NCI-H2227 treated with DMSO at 0.1 percent for 48 hours (cell line): ENCODE measurements at places on chromosomes 2 and 18.

DNA sequence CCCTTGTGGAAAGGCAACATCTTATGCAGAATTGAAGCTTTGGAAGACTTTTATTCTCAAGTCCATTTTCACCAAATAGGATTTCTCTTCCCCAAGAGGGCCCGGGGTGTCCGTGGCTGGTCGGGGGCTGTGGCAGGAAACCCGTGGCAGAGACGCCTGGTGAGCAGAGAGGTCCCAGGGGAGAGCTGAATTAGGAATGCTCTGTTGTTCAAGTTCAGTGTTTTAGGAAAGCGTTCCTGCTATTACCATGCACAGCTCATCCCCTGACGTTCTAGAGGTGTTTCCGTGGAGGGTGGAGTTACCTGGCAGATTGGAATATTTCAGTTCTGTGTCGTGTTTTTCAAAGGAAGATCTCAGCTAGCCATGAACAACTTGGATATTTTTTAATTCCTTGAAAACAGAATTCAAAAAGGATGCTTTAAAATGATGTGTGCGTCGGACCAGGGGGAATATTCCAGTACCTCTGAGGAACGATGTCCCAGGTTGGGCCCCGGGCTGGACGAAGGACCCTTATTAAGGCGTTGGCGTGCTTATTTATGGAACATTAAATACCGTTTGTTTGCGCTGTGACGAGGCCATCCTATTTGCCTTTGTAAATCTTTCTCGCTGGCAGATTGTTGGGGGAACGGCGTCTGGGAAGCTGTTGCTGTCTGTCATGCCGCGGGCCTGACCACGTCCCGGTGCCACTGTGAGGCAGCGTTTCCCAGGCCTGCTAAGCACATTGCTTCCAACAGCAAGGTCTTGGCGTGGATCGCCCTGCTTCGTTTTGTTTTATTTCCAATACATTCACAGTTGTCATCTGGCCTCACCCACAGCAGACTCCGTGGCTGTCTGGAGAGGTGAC is 8.2 kb downstream of the NFATC1 start:
- DNase-seq = no peak

DNA sequence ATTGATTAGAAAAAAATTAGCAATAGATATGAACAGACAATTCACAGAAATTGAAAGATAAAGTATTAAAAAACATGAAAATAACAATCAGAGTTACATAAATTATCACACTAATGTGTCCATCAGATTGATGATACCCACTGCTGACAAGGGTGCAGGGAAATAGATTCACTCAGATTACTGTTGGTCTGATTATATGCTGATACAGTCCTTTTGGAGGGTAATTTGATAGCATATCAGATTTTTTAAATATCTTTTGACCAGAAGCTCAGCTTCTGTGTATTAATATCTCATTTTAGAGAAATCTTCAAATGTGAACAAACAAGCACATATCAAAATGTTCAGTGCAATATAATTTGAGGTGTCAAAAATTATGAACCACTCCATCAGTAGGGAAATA is 157.9 kb upstream of the EPC2 start:
- DNase-seq = no peak

DNA sequence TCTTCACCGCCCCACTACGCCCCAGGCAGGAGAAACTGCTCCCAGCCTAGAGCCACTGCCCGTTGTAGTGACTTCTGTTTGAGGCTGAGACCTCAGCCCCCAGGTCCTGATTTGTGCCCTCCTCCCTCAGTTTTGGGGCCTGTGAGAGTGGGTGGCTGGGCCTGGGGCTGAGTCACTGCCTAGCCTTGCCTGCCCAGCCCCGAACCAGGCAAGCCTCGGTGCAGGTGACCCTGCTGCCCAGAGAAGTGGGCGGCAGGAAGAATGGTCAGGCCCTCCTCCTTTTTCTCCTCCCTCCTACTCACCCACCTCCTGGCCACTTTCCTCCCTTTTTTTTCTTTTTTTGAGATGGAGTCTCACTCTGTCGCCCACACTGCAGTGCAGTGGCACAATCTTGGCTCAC is 66.6 kb downstream of the ZFP36L2 start:
- DNase-seq = no peak

- no peak for DNase-seq
These were observed 17.6 kb downstream of the MROH2A start for GRCh38 chr2:233795735-233796171.
